Subcutaneous preadipocyte (primary cell): ENCODE measurements at places on chromosomes 3 and 15. TPM values are rescaled to one million over a fixed set of nuclear protein-coding genes. Genes with fewer than 3 reads are reported as not detected.

The MKRN2OS gene
- not detected in 2 replicates for total RNA-seq

The SLCO2A1 gene
- total RNA-seq, result under 0.01 TPM in 2 replicates

The APOD gene
- total RNA-seq, result 45.4 and 204 TPM in 2 replicates

The FHIT gene
- 2.5 and 3.7 TPM in 2 replicates for total RNA-seq

The LIPH gene
- not detected in 2 replicates for total RNA-seq
